Progenitor cell of endocrine pancreas (in vitro differentiated cells): ENCODE measurements at places on chromosomes 7 and 10.
A peak's percentile ranks its signal among the peaks of the same experiment; 100 is the strongest.

- DNase-seq: no peak
Observed at GRCh38 chr7:123552641-123553040, 5.0 kb downstream of the NDUFA5 start.

GRCh38 chr10:947051-947450, 15.5 kb upstream of the LARP4B start:
- DNase-seq: no peak

DNA sequence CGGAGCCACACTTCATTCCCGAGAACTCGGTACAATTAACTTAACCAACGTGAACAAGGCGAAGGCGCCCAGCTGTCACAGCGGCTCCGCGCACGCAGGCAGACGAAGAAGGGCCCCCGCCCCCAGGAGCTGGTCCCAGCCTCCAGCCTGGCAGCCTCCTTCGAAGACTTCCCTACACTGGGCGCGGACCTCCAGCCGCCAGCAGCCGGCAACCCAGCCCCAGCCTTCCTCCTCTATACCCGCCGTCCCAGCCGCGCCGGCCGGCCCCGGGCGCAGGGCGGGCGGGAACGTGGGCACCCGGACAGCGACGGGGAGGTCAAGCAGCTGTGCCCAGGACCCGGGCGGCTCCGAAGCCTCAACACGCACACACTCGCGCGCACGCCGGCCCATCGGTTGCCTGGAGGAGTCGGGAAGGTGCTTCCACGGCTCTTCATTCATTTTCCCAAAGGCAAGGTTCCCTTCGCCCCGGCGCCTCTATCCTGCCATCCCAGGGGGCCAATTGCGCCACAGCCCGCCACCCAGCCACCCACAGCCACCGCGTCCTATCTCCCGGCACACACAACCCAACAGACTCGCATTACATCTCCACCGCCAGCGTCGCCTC, 1.6 kb downstream of the CHST15 start:
- DNase-seq: peak; percentile 26

DNA sequence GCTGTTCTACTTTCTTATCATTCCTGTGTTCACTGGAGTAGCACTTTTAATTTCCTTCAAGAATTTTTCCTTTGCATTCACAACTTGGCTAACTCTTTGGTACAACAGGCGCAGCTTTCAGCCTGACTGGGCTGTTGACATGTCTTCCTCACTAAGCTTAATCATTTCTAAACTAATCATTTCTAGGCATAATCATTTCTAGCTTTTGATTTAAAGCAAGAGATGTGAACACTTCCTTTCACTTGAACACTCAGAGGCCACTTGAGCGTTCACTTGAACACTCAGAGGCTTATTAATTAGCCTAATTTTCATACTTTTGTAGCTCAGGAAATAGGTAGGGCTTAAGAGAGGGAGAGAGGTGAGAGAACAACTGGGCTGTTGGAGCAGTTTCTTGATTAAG, 15.9 kb downstream of the C10orf90 start:
- no peak for DNase-seq

GRCh38 chr10:64977915-64978314, 1456.7 kb downstream of the REEP3 start:
- DNase-seq: no peak

GRCh38 chr7:111741811-111742240, 179.5 kb upstream of the IMMP2L start:
- DNase-seq: peak; percentile 17

DNA sequence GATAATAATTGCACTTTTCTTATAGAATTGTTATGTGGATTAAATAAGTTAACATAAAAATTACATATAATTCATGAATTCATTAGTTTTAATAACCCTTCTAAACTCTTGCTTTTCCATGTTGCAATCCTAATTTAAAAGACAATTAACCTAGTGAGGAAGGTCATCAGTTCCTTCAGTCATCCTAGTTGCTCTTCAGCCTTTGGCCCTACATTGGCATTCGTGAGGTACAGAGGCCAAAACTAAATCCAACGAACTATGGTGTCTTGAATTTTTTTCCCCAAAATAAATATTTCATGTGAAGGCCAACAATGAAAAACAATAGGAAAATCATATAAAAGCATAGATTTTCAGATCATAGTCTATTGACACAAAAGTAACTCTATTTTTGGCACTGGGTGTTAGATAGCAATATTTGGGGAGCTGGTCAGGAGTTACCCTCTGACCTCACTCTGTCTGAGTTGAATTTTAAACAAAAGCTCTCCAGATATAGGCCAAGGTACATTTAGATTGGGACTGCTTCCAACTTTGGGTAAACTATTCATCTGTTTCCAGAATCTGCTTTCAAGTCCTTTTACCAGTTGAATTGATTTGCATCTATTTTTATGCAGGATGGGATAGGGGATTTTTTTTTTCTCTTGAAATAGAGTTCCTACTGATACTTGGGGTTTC, 104.5 kb downstream of the SEM1 start:
- no peak for DNase-seq

DNA sequence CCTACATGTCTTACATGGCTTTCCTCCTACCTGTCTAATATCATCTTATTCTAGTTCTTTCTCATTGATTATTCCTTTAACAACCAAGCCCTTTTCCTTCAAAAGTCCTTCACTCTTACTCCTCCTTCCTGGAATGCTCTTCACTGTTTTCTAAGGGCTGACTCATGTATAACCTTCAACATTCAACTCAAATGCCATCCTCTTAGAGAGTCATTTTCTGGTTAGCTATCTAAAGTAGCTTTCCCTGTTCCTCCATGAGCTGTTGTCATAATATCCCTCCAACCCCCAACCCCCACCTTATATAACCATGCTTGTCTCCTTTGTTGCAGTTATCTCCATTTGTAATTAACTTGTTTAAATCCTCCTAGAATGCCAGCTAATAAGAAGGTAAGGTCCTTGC, 286.8 kb downstream of the ADK start:
- DNase-seq: no peak

DNA sequence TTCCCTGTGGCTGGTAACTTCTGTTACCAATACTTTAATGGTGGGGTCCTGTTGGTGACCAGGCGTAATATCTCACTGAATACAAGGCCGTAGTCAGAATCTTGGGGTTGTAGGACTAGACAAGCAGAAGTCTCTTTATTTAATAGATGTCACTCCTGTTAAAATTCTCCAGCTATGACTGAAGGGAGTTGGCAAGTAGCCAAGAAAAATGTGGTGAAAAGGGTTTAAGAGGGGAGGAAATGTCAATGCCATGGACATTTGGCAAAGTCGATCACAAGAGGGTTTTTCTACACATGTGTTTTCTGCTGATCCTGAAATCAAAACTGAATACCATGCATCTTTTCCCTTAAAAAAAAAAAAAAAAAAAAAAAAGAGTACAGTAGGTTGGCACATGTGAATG, 533.5 kb downstream of the AUTS2 start:
- DNase-seq: no peak

DNA sequence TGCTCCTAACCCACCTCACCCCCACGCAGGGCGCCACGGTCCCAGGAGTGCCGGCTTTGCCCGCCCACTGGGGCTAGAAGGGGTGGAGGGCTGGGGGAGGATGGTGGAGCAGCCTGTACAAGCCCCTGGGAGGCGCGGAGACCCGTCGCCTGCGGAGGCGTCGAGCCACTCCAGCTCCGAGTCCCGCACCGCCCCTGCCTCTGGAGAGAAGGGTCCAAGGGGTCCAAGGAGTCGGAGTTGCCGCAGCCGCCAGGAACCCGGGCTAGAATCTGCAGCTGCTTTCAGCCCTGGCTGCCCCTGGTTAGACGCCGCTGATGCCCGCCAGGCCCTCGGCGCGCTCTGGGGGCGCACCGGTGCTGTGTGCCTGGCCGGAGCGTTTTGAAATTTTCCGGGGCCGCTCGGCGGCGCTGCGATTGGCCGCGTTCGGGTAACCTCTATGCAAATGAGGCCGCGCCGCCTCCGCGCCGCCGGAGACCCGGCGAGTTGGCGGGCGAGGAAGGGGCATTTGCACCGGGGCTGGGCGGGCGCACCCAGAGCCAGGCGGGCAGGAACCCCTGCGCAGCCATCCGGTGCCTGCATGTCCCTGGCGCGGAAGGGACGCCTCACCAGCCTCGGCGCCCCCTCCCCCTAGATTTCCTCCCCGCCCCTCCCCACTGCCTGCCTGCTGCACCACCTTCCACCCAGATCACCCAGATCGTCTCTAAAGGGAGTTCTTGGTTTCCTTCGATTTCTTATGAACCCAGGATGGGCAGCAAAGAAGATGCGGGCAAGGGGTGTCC, at the start of gene HMX2:
Gene HMX2 (plus strand): TSS at position 502 of the 779 bp plus-strand sequence. CDS start 243 bp downstream, at position 745.
- DNase-seq: peak; percentile 26

DNA sequence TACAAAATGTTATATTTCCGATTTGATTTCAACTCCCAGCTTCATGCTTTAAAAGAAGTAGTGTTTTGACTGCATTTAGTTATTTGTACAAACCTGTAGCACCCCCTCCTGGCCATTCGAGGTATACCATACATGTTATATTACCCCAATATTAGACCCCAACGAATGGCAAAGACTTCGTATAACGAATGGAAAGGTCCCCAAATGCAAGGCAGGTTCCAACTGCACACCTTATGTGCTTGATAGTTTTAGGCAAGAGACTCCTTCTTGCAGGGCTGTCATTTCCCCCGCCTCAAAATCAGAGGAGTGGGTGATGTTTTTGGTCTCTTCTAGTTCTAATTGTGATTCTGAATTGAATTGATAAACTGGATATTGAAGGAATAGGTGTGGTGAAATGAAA, 101.1 kb upstream of the TARP start:
- no peak for DNase-seq

GRCh38 chr10:110772454-110773025, 99.2 kb upstream of the PDCD4 start:
- DNase-seq: no peak

DNA sequence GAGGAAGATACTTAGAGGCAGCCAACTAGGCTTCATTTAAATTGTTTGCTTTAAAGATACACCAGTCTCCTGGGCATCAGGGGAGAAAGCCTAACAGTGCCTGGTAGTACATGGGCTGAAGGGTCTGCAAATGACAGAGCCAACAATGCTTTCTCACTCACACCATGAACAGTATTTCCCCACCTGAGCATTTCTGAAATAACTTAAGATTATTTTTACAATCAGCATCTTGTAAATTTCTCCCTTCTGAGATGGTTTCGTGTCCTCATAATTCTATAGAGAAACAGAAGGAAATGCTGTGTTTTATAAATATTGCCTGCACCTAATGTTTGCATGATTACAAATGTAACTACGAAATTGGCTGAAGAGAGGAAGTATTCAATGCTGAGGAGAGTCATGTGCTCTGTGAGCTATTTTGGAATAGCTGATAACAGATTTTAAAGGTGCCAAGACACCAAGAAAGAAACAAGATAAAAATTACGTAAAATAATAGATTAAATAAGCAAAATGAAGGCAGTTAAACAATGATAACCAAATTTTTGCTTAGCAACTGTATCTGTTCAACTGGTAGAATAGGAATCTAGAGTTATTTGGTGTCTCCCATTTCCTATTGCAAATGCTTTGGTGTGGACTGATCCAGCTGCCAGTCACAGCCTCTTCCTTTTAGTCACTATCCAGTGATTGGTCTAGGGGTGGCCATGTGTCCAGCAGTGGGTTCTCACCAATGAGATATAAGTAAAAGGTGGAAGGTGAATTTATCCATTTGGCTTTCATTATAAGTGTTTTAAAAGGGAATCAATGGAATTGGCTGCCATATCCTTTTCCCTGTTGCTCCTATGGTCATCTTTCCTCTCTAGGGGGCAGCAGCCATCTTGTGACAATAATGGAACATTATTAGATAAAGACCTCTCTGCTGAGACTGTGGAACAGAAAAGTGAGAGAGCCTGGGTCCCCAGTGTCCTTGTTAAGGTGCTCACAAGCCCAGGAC, 167.9 kb upstream of the SLC26A5 start:
- no peak for DNase-seq

GRCh38 chr7:33393770-33394169, 264.4 kb downstream of the BBS9 start:
- no peak for DNase-seq

- DNase-seq: no peak
Observed at GRCh38 chr7:107563081-107563774, 492 bp downstream of the COG5 start.

DNA sequence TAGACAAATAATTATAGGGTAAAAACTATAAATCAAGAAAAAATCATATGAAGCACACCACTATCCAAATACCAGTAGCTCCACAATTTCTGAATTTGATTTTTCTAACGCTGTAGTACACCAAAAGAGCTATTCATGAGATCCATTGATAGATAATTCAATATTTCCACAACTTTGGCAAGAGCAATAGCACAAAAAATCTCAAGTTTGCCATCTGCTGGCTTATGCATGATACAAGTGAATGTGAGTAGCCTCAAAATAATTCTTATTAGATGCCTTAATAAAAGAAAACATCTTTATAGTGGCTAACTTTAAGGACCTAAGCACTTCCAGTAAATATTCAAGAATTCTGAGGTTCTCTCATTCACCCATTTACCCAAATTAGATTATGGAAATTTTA, 2.2 kb upstream of the TMEM196 start:
- DNase-seq: no peak

DNA sequence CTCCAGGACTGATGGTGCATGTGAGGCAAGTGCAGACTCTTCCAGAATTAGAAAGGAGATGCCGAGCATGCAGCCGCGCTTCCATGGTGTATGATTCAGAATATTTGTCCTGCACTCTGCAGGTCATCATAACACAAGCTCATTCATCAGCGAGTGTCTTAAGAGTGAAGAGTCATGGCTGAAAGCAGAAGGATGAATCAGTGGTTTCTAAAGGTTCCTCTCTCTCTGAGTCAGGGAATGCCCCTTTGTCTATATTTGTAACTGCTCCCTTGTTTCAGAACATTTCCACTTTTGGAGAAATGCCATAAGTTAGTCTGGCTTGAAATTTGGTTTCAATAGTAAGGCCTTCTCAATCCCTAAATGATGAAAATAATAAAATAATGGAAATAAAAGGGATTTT, 52.3 kb downstream of the HECW1 start:
- no peak for DNase-seq

- DNase-seq: no peak
Observed at GRCh38 chr10:110348336-110348735, 43.6 kb upstream of the SMNDC1 start.

- DNase-seq: no peak
Observed at GRCh38 chr7:12094365-12094921, 116.7 kb upstream of the TMEM106B start.
